KBM-7 (cell line): ENCODE measurements at places on chromosomes 5 and 9.

- DNase-seq: no peak
These were observed 317.1 kb upstream of the CLINT1 start for GRCh38 chr5:158175934-158176481.

GRCh38 chr5:141825241-141825671, 53.0 kb downstream of the PCDH1 start:
- no peak for DNase-seq

DNA sequence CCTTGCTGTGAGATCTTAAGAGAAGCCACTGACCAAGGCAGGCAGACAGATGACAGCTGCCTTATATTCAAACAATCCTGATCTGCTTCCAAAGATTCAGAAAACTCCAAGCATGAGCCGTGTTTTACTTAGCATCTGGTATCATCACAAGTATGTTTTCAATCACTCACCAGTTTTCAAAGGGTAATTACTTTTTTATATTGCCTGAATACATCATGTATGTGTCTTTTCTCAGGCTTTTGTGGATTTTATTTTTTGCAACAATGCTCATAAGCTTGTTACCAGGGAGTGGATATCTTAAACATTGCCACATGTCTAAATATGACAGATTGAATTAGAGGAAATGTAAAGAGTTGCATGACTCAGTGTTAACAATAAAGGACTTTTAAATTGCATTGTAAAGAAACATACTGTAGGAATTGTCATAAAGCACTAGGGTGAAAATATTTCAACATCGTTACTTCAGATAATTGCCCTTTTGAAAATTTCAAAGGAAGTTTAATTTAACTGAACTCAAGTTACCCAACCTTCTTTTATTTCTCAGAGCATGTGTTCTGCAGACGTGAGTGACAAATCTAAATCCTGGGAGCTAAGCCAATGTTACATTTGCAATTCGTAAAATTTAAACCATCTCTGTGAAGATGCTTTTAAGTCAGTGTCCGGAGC, 326.1 kb downstream of the PLK2 start:
- no peak for DNase-seq

GRCh38 chr9:18126831-18127498, 347.0 kb upstream of the ADAMTSL1 start:
- DNase-seq: no peak

DNA sequence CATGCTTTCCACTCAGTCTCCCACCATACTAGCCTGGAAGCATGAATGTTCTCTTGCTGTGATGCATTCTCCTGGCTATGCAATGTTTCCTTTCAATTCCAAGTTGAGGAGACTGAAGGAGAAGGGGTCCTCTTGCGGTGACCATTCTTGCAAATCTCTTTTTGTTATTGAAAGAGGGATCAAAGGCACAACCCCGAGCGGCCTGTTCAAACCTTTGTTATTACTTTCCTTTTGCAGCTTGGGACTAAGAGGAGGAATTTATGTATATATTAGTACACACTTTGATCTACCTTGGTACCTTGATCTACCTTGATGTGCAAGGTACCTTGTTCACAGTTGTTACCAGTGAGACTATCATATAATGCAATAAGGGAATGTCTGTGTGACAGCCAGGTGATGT, 147.3 kb downstream of the KCTD16 start:
- DNase-seq: no peak

DNA sequence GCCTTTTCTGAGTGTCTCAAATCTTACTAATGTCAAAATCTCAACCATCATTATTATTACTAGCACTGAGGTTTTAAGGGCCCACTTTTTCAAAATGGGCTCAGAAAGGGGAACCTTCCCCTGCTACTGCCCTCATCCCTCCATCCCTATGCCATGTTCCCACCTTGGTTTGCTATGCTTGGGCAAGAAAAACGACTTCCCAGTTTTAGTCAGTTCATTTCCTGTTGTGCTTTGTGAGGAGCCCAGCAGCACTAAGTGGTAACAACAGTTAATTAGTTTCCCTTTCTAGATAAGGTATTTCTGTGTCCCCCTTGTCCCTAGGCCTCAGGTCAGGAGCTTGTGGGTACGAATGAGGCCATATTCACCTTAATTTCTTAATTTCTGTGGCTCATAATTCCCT, 595.2 kb downstream of the RAB3C start:
- peak; percentile 36 for DNase-seq

- no peak for DNase-seq
These were observed 339.0 kb upstream of the KIF2A start for GRCh38 chr5:61966997-61967396.

DNA sequence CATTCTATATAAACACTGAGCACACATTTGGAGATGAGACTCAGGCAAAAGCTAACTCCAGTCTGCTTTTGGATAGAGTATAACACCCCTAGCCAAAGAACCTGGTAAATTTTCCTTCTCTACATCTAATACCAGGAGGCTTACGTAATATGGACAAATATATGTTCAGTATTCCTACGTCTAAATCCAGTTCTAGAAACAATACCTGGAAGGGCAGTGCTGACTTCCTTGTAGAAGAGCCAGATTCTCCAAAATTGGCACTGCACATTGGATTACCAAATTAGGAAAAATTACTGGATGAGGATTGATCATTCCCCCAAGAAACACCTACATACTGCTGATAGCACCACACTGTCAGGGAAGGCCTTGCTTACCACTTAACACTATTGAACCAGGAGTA, 247.4 kb downstream of the SAXO1 start:
- DNase-seq: no peak

- DNase-seq: no peak
These were observed 1.4 kb upstream of the SPATA6L start for GRCh38 chr9:4667681-4668080.

GRCh38 chr5:132104556-132104955, 31.0 kb downstream of the CSF2 start:
- DNase-seq: no peak

DNA sequence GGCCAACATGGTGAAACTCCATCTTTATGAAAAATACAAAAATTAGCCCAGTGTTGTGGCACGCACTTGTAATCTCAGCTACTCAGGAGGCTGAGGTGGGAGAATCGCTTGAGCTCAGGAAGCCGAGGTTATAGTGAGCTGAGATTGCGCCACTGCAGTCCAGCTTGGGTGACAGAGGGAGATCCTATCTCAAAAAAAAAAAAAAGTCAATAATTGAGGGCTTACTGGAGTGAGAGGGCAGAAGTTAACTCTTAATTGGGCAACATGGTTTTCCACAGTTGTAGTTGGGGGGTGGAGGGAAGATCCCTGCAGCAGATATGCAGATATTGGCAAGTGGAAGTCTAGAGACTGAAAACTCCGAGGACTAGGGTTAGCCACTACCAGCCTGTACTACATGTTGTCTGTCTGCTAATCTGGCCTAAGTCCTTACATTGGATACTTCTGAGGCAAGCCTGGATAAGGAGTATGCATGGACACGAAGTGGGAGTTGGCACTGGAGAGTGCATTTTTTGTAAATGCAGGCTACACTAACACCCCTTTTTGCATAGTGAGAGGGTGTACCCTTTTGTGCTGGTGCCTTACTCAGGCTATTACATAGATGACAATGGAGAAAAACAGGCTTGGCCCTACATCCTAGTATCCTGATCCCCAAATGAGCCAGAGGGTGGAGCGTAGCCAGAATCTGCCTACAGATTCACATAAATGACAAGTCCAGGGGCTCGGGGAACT, 89.0 kb upstream of the NIPBL start:
- peak; percentile 21 for DNase-seq

DNA sequence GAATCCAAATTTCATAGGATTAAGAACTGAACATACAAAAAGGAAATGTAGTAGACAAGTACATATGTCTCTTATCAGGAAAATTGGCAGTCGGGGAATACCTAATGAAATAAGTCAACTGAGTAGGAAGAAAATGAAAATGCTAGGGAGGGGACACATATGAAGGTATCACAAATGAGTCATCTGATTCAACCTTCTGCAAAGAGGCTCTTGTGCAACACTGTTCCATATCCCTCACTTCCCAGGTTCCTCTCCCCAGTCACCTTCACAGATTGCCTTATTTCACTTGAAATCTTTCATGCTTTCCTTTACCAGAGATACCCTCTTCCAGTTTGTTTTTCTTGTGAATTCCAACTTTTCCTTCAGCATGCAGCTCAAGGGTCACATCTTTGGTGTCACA, 139.0 kb downstream of the RFX3 start:
- DNase-seq: no peak

- DNase-seq: no peak
These were observed 19.7 kb downstream of the GPR107 start for GRCh38 chr9:130073373-130073772.

GRCh38 chr5:179377421-179378115, 32.3 kb upstream of the ADAMTS2 start:
- no peak for DNase-seq

- DNase-seq: peak; percentile 48
These were observed 146.4 kb downstream of the HACD4 start for GRCh38 chr9:20884985-20885593.

DNA sequence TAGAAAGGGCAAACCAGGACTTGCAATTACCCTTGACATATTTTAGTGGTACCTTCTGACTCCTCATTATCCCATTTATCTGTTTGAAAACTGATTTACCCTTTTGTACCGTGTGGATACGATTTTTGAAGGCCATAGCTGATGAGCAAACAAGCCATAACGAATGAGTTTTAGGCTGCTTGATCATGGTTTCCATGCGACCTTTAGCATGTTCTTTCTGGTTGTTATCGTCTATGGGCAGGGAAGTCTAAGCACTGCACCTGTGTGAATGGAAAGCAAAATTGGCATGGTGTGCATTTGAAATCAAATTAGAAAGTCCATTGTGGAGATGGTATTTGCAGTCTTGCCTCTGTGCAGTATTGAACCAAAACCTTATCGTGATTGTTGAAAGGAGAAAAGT, 127.7 kb downstream of the TLE4 start:
- no peak for DNase-seq

DNA sequence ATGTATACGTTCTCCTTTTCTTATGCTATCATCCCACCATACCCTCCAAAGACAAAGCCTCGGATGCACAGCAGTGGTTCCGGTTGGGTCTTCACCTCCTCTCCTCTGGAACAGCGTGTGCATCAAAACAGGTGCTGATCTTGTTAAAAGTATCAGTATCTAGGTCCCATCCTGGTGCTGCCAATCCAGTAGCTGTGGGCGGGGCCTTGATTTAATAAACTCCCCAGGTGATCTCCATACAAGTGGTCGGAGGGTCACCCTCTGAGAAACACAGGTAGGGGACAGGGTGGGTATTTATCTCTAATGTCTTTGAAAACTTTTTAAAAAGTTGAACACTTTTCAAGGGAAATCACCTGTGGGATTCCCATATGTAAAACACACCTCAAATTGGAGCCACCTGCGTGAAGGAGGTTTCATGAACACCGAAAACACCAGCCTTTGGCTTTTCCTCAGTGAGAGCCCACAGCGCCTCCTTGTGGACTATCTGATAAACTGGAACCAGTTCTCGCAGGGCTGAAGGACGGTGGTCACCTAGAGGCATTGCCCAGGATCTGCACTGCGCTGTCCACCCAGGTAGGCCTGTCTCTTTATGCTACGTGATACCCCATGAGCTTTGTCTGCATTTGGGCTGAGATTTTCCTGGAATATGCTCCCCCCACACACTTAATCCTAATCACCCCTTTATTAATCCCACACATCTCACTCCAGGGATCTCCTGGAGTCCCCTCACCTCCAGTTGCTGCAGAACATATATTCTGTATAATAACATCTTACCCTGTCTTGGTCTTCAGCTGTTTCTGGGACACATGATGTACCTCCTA, 80.5 kb upstream of the EPB41L4B start:
- DNase-seq: peak; percentile 60

GRCh38 chr9:87569518-87569917, 71.9 kb downstream of the DAPK1 start:
- DNase-seq: no peak

- peak; percentile 53 for DNase-seq
These were observed 24.6 kb downstream of the NR2F1 start for GRCh38 chr5:93607367-93608258.

- DNase-seq: peak; percentile 1
These were observed 551.9 kb downstream of the PRELID2 start for GRCh38 chr5:145283141-145283810.

DNA sequence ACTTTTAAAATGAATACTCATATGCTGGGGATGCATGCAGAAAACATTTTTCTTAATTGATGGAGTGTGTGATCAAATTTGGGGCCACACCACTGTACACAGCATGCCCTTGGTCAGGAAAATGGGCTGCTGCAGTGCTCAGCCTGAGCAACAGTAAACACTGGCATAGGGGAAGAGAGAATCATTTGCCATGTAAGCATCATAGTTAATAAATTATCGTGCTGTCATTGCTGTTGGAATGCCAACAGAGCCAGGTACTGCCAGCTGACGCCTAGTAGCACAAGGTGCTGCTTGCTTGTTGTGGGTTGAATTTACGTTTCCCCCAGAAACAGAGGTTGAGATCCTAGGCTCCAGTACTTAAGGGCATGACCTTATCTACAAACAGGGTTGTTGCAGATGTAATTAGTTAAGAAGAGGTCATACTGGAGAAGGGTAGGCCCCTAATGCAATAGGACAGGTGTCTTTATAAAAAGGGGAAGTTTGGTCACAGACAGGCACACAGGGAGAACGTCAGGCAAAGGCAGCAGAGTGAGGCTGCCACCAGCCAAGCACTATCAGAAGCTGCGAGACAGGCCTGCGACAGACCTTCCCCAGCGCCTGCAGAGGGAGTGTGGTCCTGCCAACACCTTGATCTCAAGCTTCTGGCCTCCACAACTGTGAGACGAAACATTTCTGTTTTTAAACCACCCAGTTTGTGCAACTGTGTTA, 25.3 kb downstream of the DAP start:
- peak; percentile 60 for DNase-seq

- DNase-seq: no peak
These were observed 56.2 kb upstream of the FTMT start for GRCh38 chr5:121795511-121795910.

DNA sequence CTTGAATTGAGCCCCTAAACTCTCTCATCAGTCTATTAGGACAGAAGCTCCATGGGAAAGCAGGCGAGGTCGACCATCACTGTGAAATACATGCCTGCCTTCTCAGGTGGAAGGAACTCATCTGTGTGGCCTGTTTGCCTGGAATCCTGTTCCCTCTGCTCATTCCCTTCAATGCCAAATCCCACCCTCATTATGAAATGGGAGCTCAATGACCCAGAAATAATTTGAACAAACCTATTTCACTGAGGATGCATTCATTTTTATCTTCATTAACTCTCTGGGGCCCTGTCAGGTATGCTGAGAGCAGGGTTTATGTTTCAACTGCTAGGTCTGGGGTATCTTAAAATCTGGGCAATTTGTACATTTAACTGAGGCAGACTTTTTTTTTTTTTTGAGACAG, 142.2 kb downstream of the MED27 start:
- no peak for DNase-seq

DNA sequence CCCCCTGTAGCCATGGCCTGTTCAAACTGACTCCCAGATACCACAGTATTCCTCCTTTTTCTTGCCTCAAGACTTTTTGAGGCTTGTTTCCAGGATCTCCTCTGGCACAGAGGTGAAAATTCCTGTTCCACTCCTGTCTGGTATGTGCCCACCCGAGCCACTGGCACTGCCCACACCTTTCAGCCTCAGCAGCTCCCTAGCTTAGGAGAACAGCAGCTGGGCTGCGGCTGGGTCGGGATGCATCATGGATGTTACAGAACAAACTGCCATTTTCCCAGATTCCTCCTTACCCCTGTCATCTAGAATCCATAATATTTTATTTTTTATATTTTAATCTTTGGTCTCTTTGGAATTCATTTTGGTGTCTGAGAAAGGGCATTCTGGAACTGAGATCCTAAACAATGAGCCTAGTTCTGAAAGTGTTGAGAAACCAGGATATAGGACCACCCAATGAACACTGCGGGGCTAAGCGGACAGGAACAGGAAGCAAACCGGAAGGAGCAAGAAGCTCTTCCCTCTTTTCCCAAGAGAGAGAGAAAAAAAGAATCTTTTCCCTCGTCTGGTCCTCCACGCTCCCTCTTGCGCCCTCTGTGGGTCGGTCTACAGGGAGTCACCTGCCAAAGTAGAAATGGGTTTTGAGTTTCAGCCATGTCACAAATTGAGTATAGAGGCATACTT, 12.5 kb downstream of the OR2S2 start:
- DNase-seq: peak; percentile 68
